Transverse colon (tissue), 4 donors: ENCODE measurements at places on chromosomes 4 and X.

DNA sequence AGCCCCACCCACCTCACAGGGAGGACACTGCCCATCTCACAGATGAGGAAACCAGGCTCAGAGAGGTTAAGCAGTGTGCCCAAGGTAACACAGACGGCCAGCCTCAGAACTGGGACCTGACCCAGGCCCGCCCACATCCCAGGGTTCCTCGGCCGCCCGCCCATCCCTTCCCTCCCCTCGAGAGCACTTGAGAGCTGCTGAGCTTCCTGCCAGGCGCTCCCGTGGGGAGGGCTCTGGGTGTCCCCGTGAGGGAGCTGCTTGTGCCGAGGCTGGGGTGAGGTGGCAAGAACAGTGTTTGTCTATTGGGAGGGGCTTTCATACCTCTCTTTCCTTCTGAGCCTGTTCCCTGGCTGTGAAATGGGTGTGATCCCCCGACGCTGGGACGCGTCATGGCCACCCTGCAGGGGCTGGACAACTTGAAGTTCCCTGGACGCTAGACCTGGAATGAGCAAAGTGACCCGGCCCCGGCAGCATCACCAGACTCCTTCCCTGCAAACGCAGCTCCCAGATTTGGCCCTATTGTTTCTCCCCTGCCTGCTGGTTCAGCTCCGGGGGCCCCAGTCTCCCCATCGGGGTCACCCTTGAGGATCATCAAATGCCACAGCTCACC is 204.9 kb downstream of the AFAP1 start:
- H3K4me1 ChIP-seq = no peaks in the 10 kb centered on the region
- H3K27ac ChIP-seq = no peak overlapping the region
- peaks cover 3% of the 10 kb centered on the region for H3K27me3 ChIP-seq
- no peaks in the 10 kb centered on the region for H3K36me3 ChIP-seq
- no peak for DNase-seq

DNA sequence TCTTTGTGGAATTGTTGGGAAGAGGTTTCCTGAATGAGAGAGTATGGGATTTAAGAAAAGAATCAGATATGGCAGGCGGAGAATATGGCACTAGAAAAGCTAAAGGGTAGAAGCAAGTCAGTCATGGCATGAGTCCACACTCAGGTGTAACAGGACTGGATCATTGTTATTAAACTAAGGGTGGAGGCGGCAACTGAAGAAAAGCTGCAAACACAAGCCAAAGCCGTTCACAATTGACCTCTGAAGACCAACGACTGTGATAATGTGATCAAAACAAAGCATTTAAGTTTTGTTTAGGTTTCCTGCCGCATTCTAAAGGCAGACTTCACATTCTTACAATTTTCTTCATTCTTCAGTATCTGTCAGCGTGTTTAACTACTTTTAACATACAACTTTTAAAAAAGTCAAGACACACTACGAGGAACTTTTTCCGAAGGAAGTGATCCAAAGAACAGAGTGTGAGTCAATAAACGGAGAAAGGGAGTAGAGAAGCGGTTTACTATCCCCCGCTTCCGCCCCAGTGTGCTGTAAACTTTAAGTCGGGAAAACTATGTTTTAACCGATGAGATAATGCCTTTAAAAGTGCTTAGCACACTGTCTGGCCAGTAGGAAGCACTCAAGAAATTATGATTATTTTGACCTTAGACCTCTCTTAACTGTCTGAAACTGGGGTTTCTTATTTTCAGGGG is 909 bp upstream of the SLAIN2 start:
- H3K27me3 ChIP-seq = no peaks in the 10 kb centered on the region
- H3K36me3 ChIP-seq = no peaks in the 10 kb centered on the region
- peaks cover 9% of the 10 kb centered on the region for H3K4me1 ChIP-seq
- H3K27ac ChIP-seq = peak overlapping the region; percentile 99
- DNase-seq = peak; percentile 43
- peak overlapping the region; percentile 16 for H3K4me3 ChIP-seq

GRCh38 chr4:88697588-88698329 is at the start of gene NAP1L5:
TSS of gene NAP1L5 (minus strand) at chr4:88697829. CDS start at chr4:88697754, 75 bp downstream.
- H3K4me1 ChIP-seq = no peaks in the 10 kb centered on the region
- peak within 1 kb of the TSS; percentile 76 for H3K27ac ChIP-seq
- peak within 1 kb of the TSS; percentile 47 for H3K4me3 ChIP-seq
- H3K36me3 ChIP-seq = no peaks in the 10 kb centered on the region

GRCh38 chrX:39161611-39162255 is 360.5 kb downstream of the MID1IP1 start:
- H3K36me3 ChIP-seq = no peaks in the 10 kb centered on the region
- H3K27me3 ChIP-seq = no peaks in the 10 kb centered on the region
- H3K4me1 ChIP-seq = no peaks in the 10 kb centered on the region
- no peak overlapping the region for H3K27ac ChIP-seq
- no peak overlapping the region for H3K4me3 ChIP-seq
- no peak for DNase-seq

DNA sequence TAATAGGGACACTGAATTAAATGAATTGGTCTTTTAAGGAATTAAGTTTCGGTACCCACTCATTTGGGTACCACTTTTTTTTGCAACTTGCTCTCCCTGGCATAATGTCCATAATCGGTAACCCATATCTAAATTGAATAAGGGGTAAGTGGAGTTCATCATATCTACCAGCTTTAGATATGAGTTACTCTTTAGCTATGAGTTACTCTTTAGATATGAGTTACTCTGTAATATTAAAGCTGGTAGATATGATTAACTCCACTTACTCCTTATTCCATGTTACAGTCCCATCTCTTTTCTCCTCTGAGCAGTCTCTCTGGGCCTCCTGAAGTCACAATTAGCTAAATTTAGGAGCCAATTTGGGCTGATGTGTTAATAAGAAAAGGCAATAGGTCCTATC is 85.7 kb downstream of the TEX13C start:
- H3K4me1 ChIP-seq = no peaks in the 10 kb centered on the region
- H3K36me3 ChIP-seq = no peaks in the 10 kb centered on the region
- no peak overlapping the region for H3K4me3 ChIP-seq
- no peak for DNase-seq
- H3K27me3 ChIP-seq = no peaks in the 10 kb centered on the region

- H3K4me3 ChIP-seq = no peak overlapping the region
- no peaks in the 10 kb centered on the region for H3K27me3 ChIP-seq
- no peak for DNase-seq
- H3K36me3 ChIP-seq = peaks cover 32% of the 10 kb centered on the region
Observed at GRCh38 chr4:504076-504475, 5.1 kb downstream of the PIGG start.

DNA sequence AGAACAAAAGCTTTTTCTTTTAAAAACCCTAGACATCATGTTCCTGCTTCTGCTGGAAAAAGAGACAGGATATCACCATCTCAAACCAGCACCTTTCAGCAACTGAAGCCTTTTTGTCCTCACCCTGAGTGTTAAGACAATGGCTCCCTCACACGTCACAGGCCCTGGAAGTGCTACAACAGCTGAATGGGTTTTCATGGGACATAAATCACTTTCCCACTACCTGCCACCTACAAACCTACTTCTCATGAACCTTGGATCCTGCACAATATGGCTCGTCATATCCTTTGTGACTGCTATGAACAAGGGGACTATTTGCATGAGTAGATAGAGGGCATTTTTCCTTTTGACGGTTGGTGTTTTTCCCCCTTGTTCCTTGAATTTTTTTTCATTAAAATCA is 93.6 kb downstream of the TSPAN5 start:
- no peak for DNase-seq
- no peak overlapping the region for H3K4me3 ChIP-seq
- H3K27me3 ChIP-seq = no peaks in the 10 kb centered on the region
- H3K4me1 ChIP-seq = peaks cover 13% of the 10 kb centered on the region
